ENCODE measurements at places on chromosomes 5 and 9. TPM values are rescaled to one million over a fixed set of nuclear protein-coding genes. Genes with fewer than 3 reads are reported as not detected.

Gene FSTL4
- total RNA-seq: not detected

Gene ENTREP1
- total RNA-seq: not detected

Gene EIF4EBP3
- 16.1 TPM for total RNA-seq

Gene TMEM171
- total RNA-seq: not detected

Gene TXNDC8
- total RNA-seq: not detected

Gene OCLN
- 0.10 TPM for total RNA-seq

Gene RBM22
- total RNA-seq: 81.9 TPM

Gene CARD9
- total RNA-seq: 7.2 TPM

Gene ABLIM3
- not detected for total RNA-seq

Gene FAM120A
- 145 TPM for total RNA-seq

Gene CYLC2
- total RNA-seq: not detected

Gene INSL4
- total RNA-seq: not detected

Gene SLC1A3
- not detected for total RNA-seq

Gene HBEGF
- 28.9 TPM for total RNA-seq

Gene NAIP
- total RNA-seq: 7.8 TPM

Gene ZNF462
- 0.16 TPM for total RNA-seq

Gene TSLP
- 0.47 TPM for total RNA-seq

Gene TEX48
- total RNA-seq: 1.0 TPM

All from activated T-helper 1 cell treated with anti-CD3 and anti-CD28 coated beads, Interleukin-12 subunit alpha, Interleukin-12 subunit beta, Interleukin-2, Interleukin-4 antibody, amounts not matched to agents 30 ng/mL and 10 ng/mL and 1 ng/mL, durations not matched to agents 14 hours and 24 hours and 36 hours (primary cell).